ENCODE measurements at places on chromosomes 5 and 9. TPM values are rescaled to one million over a fixed set of nuclear protein-coding genes. Genes with fewer than 3 reads are reported as not detected.

- no peak for DNase-seq
Observed at GRCh38 chr9:87122947-87123685, 175.8 kb upstream of the GAS1 start.

DNA sequence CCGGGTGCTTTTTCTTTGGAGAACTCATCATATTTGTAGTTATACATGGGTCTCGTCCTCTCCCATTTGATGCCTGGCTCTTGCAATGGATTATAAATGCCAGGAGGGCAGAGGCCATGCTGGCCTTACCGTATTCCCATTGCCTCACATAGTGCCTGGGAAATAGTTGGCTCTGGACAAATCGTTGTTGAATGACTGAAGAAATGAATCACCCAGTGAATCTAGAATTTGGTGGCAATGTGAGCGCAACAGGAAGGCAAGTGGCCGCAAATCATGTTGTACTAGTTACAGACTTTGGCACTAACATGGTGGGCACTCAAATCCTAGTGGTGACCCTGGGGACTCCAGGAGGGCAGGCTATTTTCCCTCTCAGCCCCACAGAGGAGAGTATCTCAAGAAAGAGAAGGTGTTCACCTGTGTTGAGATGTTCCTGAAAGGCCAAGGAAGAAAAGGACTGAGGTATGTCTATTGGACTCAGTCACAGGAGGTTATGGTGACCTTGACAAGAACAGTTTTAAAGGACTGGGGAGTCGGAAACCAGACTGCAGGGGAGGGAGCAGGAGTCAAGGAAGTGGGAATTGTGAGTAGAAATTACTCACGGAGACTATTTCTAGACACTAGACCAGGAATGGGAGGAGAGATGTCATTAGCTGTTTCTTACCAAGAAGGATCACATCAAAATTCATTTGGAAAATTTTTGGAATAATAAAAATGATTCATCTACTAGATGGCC is 61.7 kb upstream of the COL15A1 start:
- DNase-seq: no peak

DNA sequence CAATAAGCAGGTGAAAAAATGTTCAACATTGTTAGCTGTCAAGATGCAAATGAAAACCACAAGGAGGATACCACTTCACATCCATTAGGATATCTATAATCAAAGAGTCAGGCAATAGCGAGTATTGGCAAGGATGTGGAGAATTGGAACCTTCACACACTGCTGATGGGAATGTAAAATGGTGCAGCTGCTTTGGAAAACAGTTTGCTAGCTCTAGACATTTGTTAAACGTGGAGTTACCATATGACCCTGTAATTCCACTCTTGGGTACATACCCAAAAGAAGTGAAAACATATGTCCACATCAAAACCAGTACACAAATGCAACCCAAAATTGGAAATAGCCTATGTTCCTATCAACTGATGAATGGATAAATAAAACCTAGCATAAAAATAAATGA is 37.4 kb downstream of the SCAMP1 start:
- no peak for DNase-seq

- DNase-seq: no peak
Observed at GRCh38 chr5:143691945-143692290, 120.0 kb upstream of the HMHB1 start.

PCDHAC2 gene
- 0.10 TPM for total RNA-seq

GRCh38 chr5:131239686-131240085 is 24.2 kb upstream of the CDC42SE2 start:
- DNase-seq: no peak

GRCh38 chr5:137037848-137038247 is 461.3 kb downstream of the SPOCK1 start:
- no peak for DNase-seq

PHF2 gene
- 32.0 TPM for total RNA-seq

GRCh38 chr5:143149759-143150158 is 253.7 kb downstream of the NR3C1 start:
- no peak for DNase-seq

GRCh38 chr5:79305706-79306105 is 69.8 kb downstream of the JMY start:
- DNase-seq: no peak

- no peak for DNase-seq
Observed at GRCh38 chr9:132787748-132788159, 90.3 kb downstream of the AK8 start.

GRCh38 chr9:90855208-90855902 is 53.7 kb downstream of the SYK start:
- no peak for DNase-seq

- DNase-seq: no peak
Observed at GRCh38 chr5:123125962-123126732, 37.1 kb downstream of the PRDM6 start.

SELENOP gene
- total RNA-seq: 297 TPM

DNA sequence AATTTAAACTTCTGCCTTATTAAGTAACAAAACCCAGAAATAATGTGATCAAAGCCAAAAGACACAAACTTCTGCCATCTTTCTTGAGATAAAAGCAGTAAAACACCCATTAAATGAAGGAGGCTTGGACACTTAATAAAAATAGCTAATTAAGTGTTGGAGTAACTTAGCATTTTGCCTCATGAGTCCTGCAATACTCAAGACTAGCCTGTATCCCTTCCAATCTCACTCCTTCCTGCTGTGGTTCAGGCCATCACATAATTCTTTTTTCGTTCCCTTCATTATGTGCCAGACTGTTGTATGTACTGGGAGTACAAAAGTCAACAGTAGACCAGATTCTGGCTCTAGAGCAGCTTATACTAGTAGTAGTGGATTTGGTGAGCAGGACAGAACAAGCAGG is 250.2 kb downstream of the NFIB start:
- no peak for DNase-seq

DNA sequence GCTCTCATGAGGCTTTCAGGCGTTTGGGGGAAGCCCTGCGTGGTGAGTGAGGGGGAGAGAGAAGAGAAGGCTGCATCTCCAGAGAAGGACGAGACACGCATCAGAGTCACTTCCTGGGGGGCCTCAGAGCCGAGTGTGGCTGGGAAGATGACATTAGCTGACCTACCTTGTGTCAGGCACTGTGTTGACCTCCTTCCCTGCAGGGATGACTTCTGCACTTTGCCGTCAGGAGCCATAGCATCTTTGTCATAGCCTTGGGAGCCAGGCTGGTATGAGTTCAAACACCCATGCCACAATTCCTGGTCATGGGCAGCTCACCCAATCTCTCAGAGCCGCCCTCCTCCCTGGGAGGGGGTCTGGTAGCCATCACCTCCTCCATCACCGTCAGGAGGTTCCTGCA is 17.3 kb downstream of the NEURL1B start:
- DNase-seq: no peak

DNA sequence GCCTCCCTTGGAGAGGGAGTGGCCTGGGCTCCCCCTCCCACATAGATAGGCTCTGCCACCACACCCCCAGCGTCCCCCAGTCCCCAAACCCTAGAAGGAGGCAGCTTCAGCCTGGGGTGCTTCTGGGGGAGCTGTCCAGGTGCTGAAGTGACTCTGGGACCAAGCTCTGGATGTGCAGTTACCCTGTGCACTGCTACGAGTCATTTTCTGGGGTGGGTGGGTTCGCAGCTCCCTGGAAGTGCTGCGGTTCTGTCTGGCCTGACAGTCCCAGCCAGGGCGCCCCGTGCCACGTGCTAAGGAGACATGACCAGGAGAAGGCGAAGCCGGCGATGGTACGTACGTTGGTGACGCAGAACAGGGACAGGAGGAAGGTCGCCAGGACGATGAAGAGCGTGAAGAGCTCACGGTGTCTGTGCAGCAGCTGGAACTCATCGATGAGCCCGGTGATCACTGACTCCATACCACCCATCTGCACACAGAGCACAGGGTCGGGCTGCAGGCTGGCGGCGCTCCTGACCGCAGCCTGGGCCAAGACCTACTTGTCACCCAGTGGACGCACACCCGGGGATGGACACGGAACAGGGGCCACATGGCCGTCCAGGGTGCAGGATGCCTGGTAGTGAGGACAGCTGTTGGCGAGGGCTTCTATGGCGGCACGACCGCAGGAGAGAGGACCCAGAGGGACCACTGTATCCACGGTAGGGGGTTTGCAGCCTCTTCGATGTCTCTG is 35.7 kb downstream of the SLC6A3 start:
- peak; percentile 27 for DNase-seq

GRCh38 chr5:26329562-26330189 is 708.7 kb downstream of the CDH9 start:
- no peak for DNase-seq

DNA sequence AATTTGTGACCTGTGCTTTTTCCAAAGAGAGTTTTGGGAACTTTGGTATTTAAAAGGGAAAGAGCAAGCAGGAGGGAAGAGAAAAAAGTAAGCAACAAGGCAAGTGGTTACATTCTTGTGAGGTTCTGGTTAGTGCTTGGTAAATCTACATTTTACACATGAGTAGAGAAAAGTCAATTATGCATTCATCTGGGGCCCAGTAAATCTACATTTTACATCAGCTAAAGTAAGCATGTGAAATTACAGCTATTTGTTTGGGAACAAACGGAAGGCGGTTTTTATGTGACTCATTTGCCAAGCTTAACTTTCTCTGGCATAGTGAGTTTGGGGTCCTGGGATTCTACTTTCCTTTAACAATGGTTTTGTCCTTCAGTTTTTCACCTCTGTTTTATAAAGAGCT is 102.2 kb downstream of the SNX18 start:
- DNase-seq: no peak

DNA sequence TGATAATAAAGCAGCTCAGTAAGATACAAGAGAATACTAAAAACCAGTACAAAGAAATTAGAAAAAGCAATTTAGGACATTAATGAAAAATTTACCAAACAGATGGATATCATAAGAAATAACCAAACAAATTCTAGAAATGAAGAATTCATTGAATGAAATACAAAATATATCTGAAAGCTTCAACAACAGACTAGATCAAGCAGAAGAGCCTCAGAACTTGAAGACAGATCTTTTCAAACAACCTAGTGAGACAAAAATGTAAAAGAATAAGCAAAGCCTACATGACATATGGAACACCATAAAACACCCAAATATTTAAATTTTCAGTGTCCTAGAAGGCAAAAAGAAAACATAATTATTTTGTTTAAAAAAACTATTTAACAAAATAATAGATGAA is 66.9 kb downstream of the SKIC3 start:
- DNase-seq: no peak

DNA sequence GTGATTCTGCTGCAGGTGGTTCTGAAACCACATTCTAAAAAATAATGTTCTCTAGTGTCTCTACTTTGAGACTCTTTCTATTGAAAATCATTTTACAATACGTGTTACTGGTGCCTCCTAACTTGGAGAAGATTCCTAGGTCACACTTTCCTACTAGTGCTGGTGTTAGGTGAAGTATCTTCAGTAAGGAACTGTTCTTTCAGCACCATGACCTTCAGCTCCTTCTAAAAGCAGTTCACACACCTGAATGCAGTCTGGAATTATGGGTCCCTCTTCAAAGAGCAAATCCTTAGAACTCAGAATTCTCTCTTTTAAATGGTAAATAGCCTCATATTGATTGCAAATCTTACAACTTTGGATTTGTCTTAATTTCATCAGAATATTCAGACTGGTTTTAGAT is 10.6 kb upstream of the DPYSL3 start:
- no peak for DNase-seq

BTNL9 gene
- total RNA-seq: 37.8 TPM

DNA sequence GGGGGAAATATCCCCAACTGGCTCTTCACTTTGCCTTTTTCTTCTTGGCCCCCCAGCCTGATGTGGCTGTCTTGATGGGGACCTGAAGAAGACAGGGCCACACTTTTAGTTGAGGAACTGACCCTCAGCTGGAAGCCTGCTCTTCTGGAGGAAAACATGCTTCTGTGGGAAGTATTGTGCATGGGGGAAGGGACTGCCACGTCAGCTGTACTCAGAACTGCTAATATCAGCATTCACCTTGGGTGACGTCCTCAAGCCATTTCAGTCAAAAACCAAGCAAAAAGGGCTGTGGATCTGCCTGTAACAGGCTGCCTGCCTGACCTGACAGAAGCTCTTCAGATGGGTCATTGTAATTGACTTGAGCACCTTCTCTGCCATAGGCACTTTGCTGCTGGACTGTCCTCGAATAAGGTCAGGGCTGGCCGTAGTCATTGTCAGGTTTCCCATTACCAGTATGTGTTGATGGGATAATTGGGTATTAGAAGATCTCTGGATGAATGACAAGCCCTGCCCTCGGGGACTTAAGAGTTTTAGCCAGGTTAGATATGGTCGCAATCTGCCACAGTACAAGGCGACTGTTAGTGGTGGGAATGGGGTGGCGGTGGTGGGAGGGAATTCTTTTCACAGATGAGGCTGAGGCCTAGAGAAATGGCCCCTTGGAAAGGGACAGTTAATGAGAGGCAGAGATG is 10.4 kb downstream of the RAI14 start:
- DNase-seq: no peak

GRCh38 chr9:27367175-27367798 is 70.3 kb upstream of the EQTN start:
- DNase-seq: no peak

DNA sequence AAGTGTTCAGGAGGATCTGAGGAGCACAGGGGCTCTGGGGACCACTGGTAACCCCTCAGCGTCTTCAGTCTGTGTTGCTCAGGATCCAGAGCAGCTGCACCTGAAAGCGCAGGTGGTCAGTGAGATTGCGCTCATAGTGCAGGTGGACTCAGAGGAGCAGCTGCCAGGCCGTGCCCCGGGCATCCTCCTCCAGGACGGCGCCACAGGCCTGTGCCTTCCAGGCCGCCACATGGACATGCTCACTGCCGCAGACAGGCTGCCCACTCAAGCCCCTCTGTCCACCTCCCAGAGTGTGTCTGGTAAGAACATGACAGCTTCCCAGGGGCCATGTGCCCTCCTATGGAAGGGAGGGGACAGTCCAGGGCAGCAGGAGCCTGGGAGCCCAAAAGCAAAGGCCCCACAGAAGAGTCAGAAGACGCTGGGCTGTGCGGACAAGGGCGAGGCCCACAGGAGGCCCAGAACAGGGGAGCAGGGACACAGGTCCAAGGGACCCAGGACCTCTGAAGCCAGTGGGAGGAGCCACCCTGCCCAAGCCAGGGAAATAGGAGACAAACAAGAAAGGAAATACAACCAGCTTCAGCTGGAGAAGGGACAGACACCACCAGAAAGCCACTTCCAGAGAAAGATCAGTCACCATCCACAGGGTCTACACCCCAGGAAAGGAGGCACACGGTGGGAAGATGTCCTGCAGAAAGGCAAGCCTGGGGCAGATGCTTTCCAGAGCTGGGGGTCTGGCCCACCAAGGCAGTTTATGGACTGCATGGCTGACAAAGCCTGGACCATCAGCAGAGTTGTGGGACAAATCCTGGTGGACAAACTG is 5.2 kb downstream of the SPATA31E1 start:
- no peak for DNase-seq

SOHLH1 gene
- total RNA-seq: not detected
